SK-N-DZ (cell line): ENCODE measurements at places on chromosomes 4 and X.

- no peak for DNase-seq
Observed at GRCh38 chrX:68363984-68364383, 69.3 kb downstream of the OPHN1 start.

DNA sequence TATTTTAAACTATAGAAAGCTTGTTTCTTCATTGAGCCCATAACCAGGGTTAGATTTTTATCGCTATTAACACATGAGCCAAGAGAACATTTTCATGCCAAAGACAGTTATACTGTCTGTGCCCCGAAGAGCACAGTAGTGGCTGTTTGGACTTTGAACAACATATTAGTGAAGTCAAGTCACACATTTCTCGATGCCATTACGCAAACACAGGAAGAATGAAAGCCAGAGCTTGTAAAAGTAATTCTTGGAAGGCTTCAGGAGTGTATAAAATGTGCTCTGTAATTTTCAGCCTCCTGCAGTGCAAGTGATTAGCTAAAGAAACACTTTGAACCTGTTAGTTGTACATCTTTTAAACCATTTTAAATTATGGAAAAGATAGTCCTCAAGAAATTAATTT, 590.7 kb upstream of the PITX2 start:
- no peak for DNase-seq

GRCh38 chr4:173318648-173319211, 15.4 kb downstream of the HMGB2 start:
- no peak for DNase-seq

- DNase-seq = no peak
Observed at GRCh38 chr4:8441499-8442091, 1.0 kb downstream of the TRMT44 start.

- no peak for DNase-seq
Observed at GRCh38 chrX:20515841-20516461, 249.2 kb upstream of the RPS6KA3 start.

GRCh38 chr4:1490011-1490653, 83.9 kb upstream of the NKX1-1 start:
- DNase-seq = peak; percentile 36

DNA sequence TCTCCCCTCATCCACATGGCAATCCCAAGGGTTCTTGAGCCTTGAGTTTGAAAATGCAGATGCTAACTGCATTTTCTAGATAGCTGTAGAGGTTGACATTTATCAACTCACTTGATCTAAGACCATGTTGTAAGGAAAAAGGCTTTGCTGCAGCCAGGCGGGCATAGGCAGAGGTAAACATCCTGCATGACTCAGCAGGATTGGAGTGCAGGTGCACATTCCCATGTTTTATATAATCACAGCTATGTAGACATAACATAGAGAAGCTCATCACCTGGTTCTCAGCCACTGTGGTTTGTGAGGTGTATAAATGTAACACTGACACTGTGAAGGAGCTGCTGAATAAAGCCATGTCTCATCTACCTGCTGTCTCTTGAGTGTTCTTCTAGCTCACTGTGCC, 62.3 kb upstream of the PDE5A start:
- DNase-seq = no peak

- DNase-seq = no peak
Observed at GRCh38 chrX:109372291-109372690, 109.6 kb downstream of the GUCY2F start.

DNA sequence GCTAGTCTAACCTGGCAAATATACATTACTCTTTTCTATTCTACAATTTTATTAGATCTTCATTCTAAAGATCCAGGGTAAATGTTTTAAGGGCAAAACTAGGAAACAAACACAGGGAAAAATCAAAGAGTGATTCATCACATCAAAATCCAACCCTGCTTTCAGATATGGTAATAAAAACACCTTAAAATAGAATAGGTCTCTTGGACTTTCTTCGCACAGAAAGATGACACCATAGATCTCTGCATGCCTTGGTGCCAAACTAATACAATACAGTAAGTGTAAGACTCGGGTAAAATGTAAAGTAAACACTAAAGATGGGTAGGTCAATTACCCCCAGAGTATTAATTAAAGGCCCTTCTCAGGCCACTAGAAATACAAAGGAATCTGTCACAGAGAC, 34.2 kb downstream of the LDB2 start:
- DNase-seq = no peak

DNA sequence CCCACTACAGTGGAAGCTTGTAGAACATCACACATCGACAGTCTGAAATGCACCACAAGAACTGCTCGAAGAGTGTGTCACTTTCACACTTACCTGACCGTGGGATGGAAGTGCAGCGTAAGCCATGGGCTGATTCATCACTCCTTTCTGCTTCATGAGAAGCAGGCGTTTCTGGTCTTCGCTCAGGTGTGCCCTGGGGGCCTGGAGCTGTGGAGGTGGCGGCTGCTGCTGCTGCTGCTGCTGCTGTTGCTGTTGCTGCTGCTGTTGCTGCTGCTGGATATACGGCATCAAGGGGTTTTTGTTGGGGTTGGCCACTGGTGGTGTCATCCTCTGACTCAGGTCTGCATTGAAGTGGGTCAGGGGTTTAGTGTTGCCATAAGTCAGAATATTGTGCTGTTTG, 223.6 kb downstream of the MGST2 start:
- DNase-seq = no peak

DNA sequence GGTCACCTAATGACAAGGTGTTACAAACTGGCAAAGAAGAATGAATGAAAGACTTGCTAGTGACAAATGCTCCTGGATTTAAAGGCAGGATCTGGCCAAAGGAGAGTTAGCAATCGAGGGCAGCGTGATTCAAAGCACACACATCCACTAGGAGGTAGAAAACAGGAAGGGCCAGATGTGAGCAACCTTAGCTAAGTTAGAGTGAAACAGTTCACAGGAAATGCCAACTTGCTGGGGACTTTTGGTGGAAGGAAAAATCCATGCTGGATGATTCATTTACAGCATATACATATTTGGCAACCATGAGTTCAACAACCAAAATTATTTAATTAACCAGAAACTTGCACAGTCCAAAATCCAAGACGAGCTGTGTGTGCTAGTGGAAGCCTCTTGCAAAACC, 276.9 kb downstream of the PTTG2 start:
- no peak for DNase-seq

DNA sequence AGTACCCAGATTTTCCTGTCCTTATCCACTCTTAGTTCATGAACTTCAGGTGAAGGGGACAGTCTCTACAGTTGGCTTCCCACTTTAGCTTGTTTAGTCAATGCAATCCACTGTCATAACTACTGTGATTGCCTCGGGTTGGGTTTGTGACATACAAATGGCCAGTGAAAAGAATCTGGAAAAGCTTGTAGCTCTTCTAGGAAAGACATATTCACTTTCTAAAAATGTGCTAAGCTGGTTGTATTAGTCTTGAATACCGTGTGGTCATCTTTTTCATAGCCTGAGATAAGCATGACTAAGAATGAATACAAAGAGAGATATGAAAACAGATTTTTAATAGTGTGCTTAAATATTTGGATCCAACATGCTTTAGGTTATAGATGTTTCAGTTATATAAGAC, 1443.5 kb upstream of the IGFBP7 start:
- DNase-seq = no peak

DNA sequence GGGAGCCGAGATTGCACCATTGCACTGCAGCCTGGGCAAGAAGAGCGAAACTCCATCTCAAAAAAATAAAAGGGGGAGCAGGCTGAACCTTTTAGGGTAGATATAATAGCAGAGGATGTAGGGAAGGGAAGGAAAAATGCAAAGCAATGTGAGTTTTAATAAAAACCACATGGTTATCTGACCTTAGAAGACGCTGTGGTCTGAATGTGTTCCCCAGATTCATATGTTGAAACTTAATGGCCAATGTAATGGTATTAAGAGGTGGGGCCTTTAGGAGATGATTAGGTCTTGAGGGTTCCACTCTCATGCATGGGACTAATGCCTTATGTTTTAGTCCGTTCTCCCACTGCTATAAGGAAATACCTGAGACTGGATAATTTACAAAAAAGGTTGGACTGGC, 114.1 kb upstream of the STX18 start:
- no peak for DNase-seq

DNA sequence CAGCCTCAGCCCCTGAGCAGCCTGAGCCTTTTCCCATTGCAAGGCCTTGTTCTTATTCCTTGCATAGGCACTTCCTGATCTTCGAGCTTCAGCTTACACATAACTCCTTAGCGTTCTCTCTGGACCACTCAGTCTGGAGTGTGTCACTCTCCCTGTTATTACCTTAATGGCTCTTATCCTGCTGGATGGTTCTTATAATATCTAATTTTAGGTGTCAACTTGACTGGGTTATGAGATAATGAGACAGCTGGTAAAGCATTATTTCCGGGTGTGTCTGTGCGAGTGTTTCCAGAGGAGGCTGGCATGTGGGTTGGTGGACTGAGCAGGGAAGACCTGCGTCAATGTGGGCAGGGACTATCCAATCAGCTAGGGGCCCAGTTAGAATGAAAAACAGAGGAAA, 75.7 kb downstream of the HAUS3 start:
- peak; percentile 84 for DNase-seq

- DNase-seq = no peak
Observed at GRCh38 chr4:94352163-94352562, 9.5 kb upstream of the HPGDS start.

GRCh38 chrX:29617725-29618124, 597.6 kb upstream of the MAGEB2 start:
- no peak for DNase-seq

GRCh38 chrX:18884916-18885315, 99.0 kb downstream of the PHKA2 start:
- no peak for DNase-seq

DNA sequence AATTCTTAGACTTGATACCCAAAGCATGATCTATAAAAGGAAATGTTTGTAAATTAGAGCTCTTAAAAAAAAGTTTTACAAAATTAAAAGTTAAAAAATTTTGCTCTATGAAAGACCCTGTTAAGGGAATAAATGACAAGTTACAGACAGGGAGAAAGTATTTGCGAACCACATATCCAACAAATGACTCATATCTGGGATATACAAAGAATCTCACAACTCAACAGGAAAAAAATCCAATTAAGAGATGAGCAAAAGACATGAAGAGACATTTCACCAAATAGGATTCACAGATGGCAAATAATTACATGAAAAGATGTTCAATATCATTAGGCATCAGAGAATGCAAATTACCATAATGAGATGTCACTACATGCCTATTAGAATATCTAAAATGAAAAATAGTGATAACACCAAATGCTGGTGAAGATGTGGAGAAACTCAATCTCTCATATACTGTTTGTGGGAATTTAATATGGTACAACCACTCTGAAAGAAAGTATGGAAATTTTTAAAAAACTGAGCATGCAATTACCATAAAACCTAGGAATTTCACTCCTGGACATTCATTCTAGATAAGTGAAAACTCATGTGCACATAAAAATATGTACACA, 100.8 kb upstream of the EOLA2 start:
- DNase-seq = no peak

- DNase-seq = no peak
Observed at GRCh38 chrX:39144323-39144722, 343.1 kb downstream of the MID1IP1 start.

DNA sequence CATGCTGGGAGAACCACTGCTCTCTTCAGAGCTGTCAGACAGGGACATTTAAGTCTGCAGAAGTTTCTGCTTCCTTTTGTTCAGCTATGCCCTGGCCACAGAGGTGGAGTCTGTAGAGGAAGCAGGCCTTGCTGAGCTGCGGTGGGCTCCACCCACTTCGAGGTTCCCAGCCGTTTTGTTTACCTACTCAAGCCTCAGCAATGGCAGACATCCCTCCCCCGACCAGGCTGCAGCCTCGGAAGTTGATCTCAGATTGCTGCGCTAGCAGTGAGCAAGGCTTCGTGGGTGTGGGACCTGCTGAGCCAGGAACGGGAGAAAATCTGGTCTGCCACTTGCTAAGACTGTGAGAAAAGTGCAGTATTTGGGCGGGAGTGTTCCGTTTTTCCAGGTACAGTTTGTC, 118.9 kb downstream of the SLC10A6 start:
- DNase-seq = no peak

GRCh38 chr4:126271292-126271691, 956.5 kb downstream of the FAT4 start:
- DNase-seq = no peak
